Urinary bladder (tissue), 4 donors: ENCODE measurements at places on chromosomes 11 and 22.

GRCh38 chr11:69797156-69797555, 22.0 kb upstream of the FGF4 start:
- no peak for DNase-seq

GRCh38 chr11:46696212-46696558, 4.2 kb downstream of the ARHGAP1 start:
- DNase-seq, result no peak

DNA sequence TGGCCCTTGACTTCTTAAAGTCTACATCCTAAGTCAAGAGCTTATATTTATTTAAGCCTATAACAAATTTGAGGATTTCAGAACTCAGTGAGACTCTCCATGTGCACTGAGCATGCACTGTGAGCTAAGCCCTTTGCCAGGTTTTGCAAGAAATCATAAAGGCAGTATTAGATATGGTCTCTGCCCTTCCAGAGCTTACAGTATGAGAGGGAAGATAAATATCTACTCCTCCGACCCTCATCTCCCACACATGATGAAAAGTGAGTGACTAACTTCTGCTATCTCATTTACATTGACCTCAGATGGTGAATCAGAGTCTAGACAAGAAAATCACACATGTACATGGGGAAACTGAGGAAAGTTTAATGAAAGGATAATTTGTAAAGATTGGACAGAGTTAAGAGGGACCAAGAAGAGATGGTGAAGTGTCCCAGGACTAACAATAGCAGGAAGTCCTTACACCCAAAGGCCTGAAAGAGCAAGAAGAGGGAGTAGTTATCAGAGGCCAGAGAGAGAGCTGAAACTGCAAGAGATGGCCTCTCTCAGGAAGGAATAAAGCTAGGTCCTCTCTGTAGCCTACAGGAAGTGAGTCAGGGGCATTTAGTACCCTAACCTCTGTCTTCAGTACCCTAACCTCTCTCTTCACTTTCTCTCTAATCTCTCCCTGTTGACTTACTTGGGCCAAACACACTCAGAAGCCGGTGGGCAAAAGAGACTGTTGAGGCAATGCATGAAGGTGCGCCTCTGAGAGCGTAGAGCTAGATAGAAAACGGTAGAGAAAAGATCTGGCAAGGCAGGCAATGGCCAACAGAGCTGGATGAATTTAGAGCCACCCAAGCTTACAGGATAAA, 23.0 kb upstream of the BLID start:
- DNase-seq, result no peak

DNA sequence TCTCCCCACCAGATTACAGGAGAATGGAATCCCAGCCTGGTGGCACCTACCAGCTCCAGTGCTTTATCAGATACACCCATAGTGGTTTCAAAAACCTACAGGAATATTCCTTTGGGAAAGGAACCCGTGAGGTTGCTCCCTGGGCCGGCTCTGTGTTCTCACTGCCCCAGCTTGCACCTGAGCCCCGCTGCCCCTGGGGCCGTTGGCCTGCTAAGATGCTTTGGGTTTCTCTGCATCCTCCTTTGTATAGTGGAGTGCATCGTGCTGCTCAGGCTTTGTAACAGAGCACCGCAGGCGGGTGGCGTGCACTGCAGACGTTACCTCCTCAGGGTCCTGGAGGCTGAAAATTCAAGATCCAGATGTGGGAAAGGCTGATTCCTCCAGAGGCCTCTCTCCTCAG, 414.1 kb downstream of the BRD1 start:
- DNase-seq, result no peak

DNA sequence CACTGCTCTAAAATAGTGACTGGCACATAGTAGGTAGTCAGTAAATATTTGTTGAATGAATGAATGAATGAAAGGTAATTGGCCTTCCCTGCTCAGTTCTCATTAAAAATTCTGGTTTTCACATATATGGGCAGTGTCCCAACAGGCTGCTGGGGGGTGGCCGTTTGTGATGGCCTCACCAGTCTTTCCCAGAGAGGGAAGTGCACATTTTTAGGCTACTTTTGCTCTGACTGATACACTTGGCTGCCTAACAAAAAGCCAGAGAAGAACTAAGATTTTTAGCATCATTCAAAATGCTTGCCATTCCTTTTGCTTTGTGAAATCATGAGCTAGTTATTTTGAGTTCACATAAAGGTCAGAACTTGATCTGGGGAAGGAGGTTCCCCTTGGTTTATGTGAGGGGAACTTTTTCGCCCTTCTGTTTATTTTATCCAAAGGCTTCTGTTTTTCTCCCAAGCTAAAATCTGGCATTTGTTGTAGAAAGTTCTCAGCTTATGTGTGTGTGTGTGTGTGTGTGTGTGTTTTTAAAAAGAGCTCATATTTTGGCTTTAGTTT, 83.1 kb downstream of the PTPRJ start:
- DNase-seq, result peak; percentile 63

- no peak for DNase-seq
Measured at GRCh38 chr11:30380846-30381245, 57.9 kb downstream of the ARL14EP start.

GRCh38 chr11:123587044-123587443, 67.4 kb downstream of the SCN3B start:
- DNase-seq, result no peak

DNA sequence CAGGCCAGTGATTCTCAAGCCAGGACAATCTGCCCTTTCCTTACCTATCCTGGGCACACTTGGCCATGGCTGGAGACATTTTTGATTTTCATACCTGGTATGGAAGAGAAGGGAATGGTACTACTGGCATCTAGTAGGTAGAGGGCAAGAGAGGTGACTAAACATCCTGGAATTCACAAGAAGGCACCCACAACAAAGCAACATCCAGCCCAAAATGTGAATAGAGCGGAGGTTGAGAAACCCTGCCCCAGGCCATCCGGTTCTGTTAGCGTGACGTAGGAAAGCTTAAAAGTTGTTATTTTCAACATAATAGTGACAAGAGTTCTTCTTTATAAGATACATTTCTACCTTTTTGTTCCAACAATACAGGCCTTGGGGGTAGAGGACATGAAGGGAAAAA, 114.9 kb upstream of the ALX4 start:
- DNase-seq, result no peak

GRCh38 chr11:37907436-37908218, 1309.6 kb upstream of the RAG2 start:
- DNase-seq, result no peak

- no peak for DNase-seq
Measured at GRCh38 chr22:46798041-46798365, 35.6 kb downstream of the TBC1D22A start.

DNA sequence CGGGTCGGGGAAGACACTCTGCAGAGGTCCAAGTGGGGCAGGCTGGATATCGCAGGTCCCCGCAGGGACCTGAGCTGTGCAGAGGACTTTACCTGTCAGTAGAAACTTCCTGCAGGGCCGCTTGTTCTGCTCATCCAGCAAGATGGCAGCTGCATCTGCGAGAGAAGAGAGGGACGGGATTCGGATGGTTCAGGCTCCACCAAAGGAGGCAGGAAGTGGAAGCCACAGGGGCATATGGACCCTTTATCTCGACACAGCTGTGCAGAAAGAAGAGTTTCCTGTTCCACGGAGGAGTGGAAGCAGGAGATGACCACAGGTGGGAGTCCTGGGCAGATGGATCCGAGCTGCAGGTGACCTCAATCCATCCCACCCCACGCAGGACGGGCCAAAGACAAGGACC, 22.5 kb downstream of the CABP7 start:
- no peak for DNase-seq

- peak; percentile 8 for DNase-seq
Measured at GRCh38 chr11:131370090-131370751, at the start of gene NTM. NTM (plus strand) TSS chr11:131370615.

- no peak for DNase-seq
Measured at GRCh38 chr11:100557830-100558611, 129.1 kb upstream of the ARHGAP42 start.

GRCh38 chr11:31987118-31988005, 103.5 kb upstream of the RCN1 start:
- DNase-seq, result no peak

DNA sequence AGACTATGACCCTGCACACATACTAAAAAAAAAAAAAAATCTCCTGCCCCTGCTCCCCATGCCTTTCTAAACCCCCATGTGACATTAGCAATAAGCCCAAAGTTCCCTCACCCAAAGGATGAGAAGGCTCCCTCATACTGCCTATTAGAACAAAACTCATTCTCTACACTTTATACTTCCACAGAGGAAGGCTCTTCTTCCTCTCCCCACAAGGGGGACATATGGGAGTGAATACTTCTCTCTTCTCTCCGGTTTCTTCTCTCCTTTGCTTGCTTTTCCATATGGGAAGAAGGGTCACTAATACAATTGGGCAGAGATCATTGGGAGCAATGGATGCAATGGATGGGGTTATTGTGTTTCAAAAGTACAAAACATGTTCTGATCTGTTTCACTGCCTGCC, 3.3 kb downstream of the OR52L1 start:
- no peak for DNase-seq

- DNase-seq, result peak; percentile 17
Measured at GRCh38 chr11:88414385-88414861, 76.9 kb upstream of the CTSC start.

DNA sequence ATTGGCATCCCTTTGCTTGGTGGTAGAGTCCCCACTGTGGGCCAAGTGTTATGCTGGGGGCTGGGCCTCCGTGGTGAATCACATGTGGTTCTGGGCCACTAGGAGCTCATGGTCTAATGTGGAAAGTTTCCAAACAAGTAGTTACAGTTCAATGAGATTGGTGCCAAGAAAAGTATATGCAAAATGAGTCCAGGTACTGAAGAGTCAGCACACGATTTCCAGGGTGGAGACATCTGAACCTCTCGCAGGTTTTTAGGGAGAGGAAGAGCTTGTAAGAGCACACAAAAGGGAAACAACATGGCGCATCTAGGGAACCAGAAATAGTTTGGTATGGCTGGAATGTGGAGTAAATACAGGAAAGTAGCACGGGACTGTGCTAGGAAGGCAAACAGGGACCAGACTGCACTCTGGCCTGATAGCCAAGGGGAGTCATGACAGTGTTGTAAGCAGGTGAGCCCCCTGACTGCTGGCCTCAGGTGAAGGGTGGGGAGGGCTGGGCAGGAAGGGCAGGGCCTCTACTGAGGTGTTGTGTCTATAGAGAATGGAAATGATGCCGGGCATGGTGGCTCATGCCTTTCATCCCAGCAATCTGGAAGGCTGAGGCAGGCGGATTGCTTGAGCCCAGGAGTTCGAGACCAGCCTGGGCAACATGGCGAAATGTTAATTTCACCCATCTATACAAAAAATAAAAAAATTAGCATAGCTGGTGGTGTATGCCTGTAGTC, 12.6 kb downstream of the POLR2F start:
- no peak for DNase-seq

DNA sequence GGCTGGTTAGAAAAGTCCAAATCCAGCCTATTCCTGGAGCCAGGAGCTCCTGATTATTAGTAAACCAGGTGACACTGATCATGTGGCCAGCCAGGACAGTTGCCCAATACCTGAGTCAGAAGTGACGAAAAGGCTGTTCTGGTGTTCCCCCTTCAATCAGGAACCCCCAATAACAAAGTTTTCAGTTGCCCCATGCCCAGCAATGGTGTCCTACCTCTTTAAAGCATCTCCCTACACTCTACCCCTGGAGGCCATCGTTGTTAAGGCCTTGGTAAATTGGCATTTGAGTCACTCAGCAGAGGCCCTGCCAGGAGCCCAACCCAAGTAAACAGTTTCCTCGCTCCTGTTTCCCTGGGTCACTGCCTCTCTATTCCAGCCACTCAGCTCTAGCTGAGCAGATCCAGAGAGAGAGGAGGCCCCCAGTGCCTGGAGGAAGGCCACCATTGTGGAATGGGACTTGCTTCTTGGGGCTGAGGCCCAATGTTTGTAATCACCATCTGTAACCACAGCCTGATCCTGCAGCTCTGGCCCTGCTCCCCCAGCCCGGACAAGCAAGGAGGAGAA, 25.0 kb downstream of the ARHGAP1 start:
- DNase-seq, result no peak

- DNase-seq, result no peak
Measured at GRCh38 chr11:82557274-82557673, 176.4 kb downstream of the FAM181B start.

DNA sequence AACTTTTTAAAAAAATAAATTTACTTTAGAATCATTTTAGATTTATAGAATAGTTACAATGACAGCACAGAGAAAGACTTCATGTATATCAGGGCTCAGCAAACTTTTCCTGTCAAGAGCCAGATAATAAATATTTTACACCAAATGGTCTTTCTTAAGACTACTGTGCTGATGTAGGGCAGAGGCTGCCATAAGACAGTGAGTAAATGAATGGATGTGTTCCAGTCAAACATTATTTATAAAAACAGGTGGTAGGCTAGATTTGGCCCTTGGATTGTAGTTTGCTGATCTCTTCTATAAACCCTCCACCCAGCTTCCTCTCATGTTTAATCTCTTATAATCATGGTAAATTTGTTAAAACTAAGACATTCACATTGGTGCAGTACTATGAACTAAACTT, 33.0 kb downstream of the CECR2 start:
- DNase-seq, result no peak

DNA sequence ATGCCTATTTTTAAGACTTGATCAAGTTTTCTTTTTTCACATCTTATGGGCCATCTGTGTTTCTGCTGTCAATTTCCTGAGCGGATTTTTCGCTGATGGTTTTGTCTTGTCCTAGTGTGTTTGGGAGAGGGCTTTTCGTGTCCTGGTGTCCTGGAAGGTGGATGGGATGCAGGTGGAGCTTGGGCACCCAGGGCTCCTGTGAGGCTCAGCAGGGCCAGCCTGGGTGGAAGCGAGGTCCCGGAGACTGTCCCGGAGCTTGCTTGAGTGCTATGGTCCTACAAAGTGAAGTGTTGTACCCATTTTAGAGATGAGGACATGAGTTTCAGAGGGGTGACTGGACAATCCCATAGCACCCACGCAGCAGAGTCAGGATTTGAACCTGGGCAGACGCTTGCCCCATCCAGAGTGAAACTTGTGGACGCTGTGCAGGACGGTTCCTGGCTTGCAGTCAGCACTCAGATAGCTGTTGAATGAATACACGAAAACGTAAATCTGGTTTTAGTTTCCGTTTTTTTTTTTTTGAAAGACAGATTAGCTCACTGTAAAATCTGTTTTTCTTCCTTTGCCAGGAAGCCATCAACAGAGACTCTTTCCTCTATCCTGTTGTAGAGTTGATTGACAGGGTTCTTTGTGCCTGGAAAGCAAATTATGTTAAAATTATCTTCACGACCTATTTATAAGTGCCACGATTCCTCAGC, 64.1 kb downstream of the TBC1D22A start:
- DNase-seq, result no peak

GRCh38 chr11:76805206-76805913, 22.2 kb downstream of the TSKU start:
- DNase-seq, result no peak
